ENCODE measurements at places on chromosomes 7 and 10.

DNA sequence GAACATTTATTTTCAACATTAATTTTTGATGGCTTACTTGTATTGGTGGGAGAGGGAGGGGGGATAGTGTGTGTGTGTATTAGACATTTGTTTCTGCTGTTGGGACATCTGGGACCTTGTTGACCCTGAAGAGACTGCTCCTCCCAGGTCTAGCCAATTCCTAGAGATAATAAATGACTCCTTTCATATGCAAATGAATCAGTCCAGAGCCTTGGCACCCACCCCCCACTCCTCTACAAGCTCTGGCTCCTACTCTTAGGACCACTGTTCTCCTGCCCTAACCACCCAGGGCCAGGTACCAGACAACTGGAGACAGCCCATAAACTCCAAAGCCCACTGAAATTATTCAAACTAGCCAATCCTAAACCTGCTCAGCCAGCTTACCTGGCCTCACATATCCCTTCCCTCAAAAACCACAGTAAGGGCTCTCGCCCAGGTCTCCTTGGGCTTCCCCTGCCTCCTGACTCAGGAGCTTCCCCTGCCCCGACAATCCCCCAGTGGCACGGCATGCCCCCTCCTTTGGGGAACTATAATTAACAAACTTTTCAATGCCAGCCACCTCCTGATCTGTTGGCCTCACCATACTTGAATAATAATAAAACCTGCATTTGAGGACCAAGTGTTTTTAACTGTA is 233.3 kb downstream of the ELMO1 start:
- no peak for DNase-seq

GRCh38 chr10:118818621-118819221 is 64.0 kb upstream of the CACUL1 start:
- no peak for DNase-seq

GRCh38 chr7:33673029-33673700 is 232.2 kb upstream of the BMPER start:
- no peak for DNase-seq

GRCh38 chr7:44697136-44698045 is 51.3 kb upstream of the ZMIZ2 start:
- DNase-seq, result no peak

- no peak for DNase-seq
Observed at GRCh38 chr7:22193450-22193983, 163.4 kb downstream of the RAPGEF5 start.

GRCh38 chr10:131901181-131901829 is 497 bp downstream of the PPP2R2D start:
- DNase-seq, result peak; percentile 58

DNA sequence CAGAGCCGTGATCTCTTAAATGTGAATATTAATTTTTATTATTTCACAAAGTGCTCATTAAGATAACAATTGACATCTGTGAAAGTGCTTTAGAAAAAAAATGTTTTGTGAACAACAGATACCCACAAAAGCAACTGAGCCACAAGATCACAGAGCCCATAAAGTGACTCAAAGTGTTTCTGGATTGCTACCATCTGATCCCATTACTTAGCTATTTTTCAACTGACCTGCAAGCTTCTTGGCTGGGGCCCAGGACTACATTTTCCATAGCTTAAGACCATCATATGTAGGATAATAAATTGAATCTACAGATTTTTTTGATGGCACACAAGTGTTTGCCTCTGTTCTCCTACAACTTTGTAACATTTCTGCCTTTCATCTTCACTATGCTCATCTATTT is 674.4 kb downstream of the PHTF2 start:
- DNase-seq, result no peak

All from activated CD8-positive, alpha-beta T cell treated with anti-CD3 and anti-CD28 coated beads for 36 hours (primary cell).